ENCODE measurements at places on chromosomes 3 and 15. TPM values are rescaled to one million over a fixed set of nuclear protein-coding genes. Genes with fewer than 3 reads are reported as not detected.

Gene RAD18
- total RNA-seq: 6.8 TPM

Gene MUC4
- total RNA-seq: not detected

Gene TMEM212
- not detected for total RNA-seq

Gene ACKR4
- 0.09 TPM for total RNA-seq

Gene ARL14
- not detected for total RNA-seq

Gene HRG
- not detected for total RNA-seq

Gene GRK7
- total RNA-seq: not detected

Gene WHAMM
- 6.1 TPM for total RNA-seq

Gene GATA2
- 13.7 TPM for total RNA-seq

Gene ARNT2
- under 0.01 TPM for total RNA-seq

Gene CFAP44
- 0.43 TPM for total RNA-seq

Gene FYCO1
- total RNA-seq: 11.0 TPM

Gene LPP
- total RNA-seq: 43.6 TPM

Gene SLITRK3
- not detected for total RNA-seq

Gene GOLGA8J
- total RNA-seq: not detected

Gene CAMK2N2
- total RNA-seq: not detected

Gene FES
- total RNA-seq: 41.3 TPM

Gene NIT2
- 7.0 TPM for total RNA-seq

Gene OR5K2
- total RNA-seq: not detected

Gene ARRDC4
- total RNA-seq: 1.1 TPM

Gene LRRC2
- 0.17 TPM for total RNA-seq

Gene ITPKA
- 0.11 TPM for total RNA-seq

Gene CDCP1
- total RNA-seq: 0.11 TPM

Gene ADCY5
- 0.43 TPM for total RNA-seq

Gene KLHL6
- total RNA-seq: 0.26 TPM

Gene RPL22L1
- total RNA-seq: 26.7 TPM

Gene GPR62
- total RNA-seq: under 0.01 TPM

Gene EPM2AIP1
- 12.7 TPM for total RNA-seq

Gene CCDC9B
- total RNA-seq: 12.4 TPM

Gene FAM43A
- 85.0 TPM for total RNA-seq

Gene MRPS22
- total RNA-seq: 52.3 TPM

Gene ZIC4
- total RNA-seq: not detected

Gene MAGEL2
- total RNA-seq: under 0.01 TPM

Gene CASR
- total RNA-seq: not detected

Gene SERPINI2
- not detected for total RNA-seq

Gene ADGRG7
- total RNA-seq: not detected
